ENCODE measurements at places on chromosomes 7 and 10.

DNA sequence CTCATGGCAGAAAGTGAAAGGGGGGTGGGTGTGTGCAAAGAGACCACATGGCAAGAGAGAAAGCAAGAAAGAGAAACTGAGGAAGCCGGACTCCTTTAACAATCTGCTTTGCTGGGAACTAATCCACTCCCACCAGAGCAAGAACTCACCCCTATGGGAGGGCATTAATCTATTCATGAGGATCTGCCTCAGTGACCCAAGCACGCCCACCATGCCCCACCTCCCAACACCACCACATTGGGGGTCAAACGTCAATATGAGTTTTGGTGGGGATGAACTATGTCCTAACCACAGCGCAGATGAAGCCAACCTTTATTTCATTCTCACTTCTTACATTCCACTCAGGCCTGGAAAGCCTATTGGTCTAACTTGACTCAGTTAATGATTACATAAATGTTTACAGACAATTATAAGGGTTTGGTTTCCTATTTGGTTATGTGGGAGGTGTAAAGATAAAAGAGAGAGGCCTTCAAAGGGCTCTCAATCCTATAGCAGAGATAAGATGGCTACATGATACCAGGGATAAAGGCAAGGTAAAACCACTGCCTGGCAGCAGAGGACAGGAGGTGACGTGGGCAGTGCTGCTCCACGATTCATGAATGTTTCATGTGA, 601.8 kb downstream of the PARD3 start:
- no peak for DNase-seq

DNA sequence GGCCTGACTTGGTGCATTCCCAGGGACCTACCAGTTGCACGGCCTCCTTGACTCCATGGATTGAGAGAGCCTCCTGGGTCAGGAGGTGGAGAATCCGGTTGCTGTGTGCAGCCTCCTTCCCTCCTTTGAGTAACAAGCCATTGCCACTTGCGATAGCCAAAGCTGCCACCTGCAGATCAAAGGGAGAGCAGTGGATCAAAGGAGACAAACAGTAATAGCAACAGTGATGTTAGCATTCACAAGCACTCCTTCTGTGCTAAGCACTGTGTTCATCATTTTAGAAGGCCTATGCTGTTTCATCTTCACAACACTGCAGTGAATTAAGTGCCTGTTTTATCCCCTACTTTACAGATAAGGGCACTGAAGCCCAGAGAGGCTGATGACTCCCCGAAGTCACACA, 40.1 kb downstream of the ALDH18A1 start:
- no peak for DNase-seq

DNA sequence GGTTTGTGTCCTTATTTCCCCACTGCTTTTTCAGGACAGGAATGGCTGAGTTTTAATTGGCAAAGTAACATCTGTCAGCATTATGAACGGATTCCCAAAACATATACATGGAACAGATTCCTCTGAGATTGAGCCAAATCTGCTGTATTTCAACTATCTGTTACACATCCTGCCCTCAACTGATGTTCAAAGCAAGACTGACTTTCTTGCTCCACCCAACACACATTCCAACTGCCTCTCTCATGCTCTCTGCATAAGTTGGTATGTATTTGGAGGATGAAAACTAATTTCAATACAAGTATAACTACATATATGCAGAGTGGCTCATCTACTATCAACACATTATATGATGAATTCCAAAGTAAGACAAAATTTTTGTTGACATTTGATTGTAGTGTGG, 342.2 kb downstream of the GATA3 start:
- DNase-seq: no peak

- no peak for DNase-seq
Observed at GRCh38 chr10:113663908-113664307, at the start of gene NRAP. NRAP (minus strand) TSS chr10:113664041; CDS start chr10:113663882, 159 bp downstream.

DNA sequence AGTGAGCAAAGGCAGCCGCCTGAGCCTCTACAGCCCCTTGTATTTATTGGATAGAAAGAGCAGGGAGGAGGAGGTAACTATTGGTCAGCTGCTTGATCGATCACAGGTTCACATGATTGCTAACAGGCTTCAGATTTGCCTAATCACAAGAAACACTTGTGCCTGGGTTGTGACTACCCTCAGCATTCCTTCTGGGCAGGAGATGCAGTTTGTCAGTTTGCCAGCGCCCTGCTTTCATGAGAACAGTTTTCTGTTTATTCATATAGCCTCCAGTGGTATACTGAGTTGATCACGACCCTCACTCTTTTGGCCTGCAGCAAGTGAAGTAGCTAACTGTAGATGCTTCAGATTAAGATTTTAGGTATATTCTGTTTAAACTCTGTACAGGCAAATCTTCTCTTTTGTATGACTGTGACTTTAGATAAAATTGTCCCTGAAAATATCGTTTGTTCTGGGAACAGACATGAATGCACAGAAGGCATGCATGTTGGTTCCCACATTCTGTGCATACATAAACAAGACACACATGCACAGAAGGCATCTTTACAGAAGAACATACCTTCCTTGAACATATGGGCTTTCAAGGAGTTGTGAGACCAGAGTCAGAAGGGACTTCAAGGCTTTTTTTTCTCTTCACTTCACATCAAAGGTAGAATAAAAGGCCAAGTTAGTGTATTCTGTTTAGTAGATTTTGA, 422.4 kb upstream of the STEAP1 start:
- DNase-seq: no peak

- no peak for DNase-seq
Observed at GRCh38 chr7:98137826-98138151, 31.1 kb downstream of the LMTK2 start.

- no peak for DNase-seq
Observed at GRCh38 chr10:44036425-44036824, 348.5 kb downstream of the CXCL12 start.

DNA sequence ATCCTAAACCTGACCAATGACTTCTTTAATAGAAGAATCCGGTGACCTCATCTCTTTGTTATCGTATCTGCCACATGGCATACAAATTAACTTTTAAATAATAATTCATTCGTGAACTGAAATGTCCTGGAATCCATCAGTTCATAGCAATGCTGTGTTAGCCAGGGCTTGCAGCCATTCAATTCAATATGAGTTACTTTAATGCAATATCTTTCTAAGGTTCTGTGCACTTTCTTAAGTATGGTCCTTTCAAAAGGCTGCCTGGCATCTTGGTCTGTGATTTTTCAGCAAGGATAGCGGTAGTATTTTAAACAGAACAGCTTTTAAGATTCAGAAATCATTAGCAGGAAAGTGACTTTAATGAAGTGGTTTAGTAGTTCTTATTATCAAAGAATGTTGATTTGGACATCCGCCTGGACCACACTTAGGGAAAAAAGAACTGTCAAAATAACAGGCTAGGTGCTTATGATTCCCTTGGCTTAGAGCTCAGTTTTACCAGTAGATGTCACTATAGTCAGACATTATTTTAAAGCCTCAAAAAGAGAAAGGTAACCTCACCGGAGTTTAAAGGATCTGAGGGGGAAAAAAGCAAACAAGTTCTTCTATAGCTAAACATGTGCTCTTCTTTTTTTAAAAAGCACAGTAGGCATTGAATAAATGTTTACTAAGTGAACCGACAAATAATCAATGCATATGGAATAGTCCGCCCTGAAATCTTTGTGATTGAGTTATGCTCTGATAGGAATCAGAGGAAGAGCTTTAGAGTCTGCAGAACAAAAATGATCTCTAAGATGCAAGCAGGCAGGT, 22.7 kb downstream of the SLC35G1 start:
- DNase-seq: peak; percentile 49

DNA sequence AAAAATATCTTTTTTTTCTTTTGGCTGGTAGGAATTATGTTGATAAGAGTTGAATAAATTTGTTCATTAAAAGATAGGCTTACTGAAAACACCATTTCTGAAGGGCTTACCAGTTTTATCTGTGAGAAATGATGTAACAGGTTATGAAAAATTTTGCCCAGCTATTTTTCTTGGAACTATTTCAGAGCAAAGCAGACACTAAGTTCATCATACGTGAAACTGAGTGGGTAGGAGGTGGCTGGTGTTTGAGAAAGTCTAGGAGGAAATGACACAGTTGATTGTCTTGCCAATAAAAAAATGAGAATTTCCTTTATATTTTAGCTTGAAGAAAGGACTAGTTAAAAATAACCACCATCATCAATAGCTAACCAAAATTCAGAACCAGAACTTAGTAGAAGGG, 6.2 kb upstream of the MRC1 start:
- no peak for DNase-seq

GRCh38 chr10:93807371-93807770, 49.6 kb downstream of the LGI1 start:
- DNase-seq: no peak

- DNase-seq: no peak
Observed at GRCh38 chr10:132762267-132762666, 23.7 kb downstream of the NKX6-2 start.

- DNase-seq: no peak
Observed at GRCh38 chr10:66805612-66806011, 120.2 kb upstream of the LRRTM3 start.

GRCh38 chr7:11648101-11648500, 183.9 kb downstream of the THSD7A start:
- no peak for DNase-seq

DNA sequence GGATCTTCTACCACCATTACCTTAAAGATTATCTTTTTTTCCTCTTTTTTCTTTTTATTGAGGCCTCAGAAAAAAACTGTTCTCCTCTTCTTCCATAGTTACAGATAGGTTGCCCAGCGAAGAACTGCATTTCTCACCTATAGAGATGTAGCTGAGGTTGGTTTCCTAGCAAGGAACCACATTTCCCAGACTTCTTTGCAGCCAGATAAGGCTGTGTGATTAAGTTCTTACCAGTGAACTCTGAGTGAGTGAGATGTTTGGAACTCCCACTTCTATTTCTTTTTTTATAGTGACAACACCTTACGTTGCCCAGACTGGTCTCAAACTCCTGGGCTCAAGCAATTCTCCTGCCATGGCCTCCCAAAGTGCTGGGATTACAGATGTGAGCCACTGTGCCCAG, 5.9 kb upstream of the MCMBP start:
- no peak for DNase-seq

DNA sequence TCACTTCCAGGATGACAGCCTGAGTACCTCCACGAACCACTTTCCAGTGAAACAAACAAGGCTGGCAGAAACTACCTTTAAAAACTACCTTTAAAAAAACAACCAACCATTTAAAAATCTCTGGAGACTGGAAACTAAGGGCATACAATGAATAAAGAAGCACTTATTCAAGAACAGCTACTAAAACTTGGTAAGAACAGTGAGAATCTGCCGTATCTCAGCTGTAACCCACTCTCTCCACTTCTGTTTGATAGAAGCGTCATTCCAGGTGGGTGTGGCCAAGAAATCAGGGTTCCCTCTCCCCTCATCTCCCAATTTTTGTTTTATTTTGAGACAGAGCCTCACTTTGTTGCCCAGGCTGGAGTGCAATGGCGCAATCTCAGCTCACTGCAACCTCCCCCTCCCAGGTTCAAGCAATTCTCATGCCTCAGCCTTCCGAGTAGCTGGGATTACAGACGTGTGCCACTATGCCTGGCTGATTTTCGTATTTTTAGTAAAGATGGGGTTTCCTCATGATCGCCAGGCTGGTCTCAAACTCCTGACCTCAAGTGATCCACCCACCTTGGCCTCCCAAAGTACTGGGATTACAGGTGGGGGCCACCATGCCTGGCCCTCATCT, 158.8 kb upstream of the CHST15 start:
- DNase-seq: no peak

DNA sequence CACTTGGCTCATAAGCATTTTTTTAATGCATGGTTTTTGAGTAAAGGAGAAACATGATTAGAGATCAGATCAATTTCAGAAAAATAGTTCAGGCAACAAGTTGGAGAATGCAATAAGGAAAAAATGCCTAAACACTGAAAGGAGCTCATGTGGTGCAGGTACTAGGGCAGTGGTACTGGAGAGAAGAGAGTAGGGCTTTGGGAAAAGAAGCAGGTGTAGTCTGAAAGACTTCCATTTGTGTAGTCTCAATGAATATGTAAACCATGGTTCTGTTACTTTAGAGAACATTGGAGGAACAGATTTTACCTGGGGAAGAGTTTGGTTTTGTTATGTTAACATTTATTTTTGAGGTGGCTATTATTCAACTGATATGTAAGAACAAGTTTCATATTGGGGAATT, 5.5 kb downstream of the GTPBP10 start:
- DNase-seq: no peak
